GM04503 (cell line): ENCODE measurements at places on chromosomes 7 and 10.

DNA sequence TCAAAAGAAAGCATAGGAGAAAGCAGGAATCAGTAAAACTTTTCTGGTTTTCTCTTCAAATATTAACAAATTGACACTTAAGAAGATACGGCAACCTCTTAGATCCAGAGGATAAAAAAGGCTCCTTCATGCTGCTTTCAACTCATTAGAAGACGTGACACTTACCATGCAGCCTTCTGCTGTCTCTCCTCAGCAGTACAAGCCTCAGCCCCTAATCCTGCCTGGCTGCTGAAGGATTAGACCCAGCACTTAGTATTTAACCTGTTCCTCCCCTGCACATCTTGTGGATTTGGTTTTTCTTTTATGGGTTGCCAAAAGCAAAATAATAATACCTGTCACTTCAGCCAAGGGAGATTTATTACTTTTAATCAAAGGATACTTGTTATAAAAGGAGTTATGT lies 108.4 kb downstream of the LYZL1 start:
- no peak for DNase-seq

DNA sequence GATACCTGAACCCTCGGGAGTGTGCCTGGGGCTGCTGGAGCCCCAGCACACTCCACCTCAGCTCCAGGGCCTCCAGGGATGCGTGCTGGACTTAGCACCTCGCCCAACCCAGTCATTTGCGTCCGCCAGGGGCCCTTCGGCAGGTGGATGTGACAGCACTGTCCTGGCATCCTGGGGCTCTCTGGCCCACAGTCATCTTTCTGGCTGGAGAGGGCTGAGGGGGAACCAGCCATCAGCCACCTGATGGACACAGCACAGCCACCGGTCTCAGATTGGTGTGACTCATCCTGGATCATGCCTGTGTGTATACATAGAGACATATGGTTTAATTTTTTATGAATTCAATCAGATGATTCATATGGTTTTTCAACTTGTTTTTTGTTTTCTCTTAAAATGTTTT lies 11.1 kb downstream of the ZNF775 start:
- no peak for DNase-seq

- peak; percentile 70 for DNase-seq
Observed at GRCh38 chr7:81499262-81500116, 270.4 kb downstream of the HGF start.

GRCh38 chr7:157041004-157041403 lies 30.5 kb upstream of the MNX1 start:
- DNase-seq, result no peak

GRCh38 chr10:4121502-4122380 lies 336.7 kb upstream of the KLF6 start:
- DNase-seq, result no peak

DNA sequence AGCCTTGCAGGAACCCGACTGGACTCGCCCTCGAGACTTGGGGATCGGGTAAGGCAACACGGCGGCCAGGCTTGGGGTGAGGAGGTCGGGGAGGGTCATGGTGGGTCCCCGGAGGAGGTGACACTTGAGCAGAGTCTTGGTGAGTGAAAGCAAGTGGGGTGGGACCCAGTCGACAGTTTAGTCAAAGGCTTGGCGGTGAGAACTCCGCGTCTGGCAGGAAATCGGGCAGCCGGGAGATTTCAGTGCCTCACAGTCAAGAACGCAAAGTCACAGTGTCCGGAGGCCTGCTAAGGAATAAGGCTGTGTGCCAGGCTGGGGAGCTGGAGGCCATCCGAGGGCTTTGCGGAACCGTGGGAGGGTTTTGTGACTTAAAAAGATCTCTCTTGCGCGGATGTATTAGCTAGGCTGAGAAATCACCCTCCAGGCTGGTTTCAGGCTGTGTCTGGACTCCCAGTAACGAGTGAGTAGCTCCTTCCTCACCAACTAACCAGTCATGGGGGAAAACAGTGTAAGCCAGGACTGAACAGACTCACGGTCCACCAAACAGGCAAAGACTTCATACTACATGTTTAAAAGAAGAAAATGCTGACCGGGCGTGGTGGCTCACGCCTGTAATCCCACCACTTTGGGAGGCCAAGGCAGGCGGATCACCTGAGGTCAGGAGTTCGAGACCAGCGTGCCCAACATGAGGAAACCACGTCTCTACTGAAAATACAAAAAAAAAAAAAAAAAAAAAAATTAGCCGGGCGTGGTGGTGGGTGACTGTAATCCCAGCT lies 613 bp downstream of the AP5Z1 start:
- peak; percentile 33 for DNase-seq

DNA sequence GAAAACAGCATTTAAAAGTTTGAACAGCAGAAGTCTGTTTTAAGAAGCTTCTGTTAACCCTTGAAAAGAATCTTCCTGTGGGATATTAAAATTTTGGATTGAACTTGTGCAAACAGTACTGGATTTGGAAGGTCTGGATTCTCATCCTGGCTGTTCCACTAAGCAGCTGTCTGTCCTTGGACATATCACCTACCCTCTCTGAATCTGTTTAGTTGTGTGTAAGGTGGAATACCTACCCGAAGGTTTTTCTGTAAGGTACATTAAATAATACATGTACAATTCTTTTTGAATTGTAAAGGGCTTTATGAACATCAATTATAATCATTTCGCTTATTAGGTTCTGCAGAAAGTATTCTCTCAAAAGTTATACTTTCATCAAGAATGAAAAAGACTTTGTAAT lies 2.2 kb downstream of the PDCD4 start:
- DNase-seq, result no peak

DNA sequence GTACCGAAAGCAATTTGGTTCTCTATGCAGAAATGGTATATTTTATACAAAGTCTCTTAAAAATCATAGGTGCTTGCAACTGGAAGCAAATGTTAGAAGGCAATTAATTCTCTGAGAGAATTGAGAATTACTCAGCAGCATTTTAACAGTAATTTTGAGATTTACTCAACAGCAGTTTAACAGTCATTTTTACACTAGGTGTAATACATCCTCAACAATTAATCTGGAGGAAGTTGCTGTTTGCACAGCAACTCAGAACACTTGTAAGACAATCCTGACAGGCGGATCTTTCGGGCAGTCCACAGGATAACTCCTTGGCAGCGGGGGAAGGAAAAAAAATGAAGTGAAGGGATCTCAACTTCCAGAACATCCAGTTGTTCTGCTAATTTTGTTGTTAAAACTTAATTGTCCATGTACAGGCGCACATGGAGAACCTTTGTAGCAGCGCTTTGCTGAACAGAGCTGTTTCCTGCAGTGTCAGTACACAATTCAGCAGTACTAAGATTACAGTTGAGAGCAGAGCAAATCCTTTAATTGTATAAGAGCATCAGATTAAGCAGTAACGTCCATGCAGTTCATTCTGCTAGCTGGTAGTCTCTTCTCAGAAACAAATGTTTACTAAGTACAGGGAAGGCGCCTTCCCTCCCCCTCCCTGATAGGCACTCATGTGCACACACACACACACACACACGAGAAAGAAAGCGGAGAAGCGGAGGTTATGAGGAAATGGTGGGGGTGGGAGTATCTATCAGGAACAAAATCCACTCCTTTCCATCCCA lies 43.8 kb downstream of the ENO4 start:
- no peak for DNase-seq

- DNase-seq, result no peak
Observed at GRCh38 chr10:113436851-113437250, 116.0 kb upstream of the HABP2 start.

GRCh38 chr7:26054386-26054785 lies 97.6 kb upstream of the NFE2L3 start:
- DNase-seq, result no peak

- no peak for DNase-seq
Observed at GRCh38 chr7:64630496-64630895, 35.4 kb upstream of the ZNF107 start.

DNA sequence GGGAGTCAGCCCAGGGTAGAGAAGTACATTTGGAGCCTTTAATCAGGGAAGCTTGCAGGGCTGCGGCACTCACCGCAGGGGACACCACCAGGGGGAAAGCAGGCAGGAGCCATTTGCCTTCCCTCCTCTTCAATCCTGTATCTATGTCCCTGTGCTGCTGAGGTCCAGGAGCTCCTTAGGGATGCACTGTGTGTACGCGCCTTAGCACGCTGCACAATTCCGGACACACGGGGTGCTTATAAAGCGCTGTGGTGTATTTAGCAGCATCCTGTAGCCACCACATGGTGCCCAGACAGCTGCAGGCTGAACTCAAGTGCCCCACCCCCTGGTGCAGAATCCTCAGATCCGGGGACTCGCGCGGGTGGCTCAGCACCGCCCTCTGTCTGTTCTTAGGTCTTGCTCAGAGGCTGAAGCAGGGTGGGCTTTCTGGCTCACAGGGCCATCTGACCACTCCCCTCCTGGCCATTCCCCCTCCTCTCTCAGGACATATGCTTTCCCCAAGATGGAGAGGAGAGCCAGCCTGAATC lies 421.4 kb downstream of the SDK1 start:
- DNase-seq, result no peak

- no peak for DNase-seq
Observed at GRCh38 chr7:20952916-20953315, 166.2 kb upstream of the SP8 start.

DNA sequence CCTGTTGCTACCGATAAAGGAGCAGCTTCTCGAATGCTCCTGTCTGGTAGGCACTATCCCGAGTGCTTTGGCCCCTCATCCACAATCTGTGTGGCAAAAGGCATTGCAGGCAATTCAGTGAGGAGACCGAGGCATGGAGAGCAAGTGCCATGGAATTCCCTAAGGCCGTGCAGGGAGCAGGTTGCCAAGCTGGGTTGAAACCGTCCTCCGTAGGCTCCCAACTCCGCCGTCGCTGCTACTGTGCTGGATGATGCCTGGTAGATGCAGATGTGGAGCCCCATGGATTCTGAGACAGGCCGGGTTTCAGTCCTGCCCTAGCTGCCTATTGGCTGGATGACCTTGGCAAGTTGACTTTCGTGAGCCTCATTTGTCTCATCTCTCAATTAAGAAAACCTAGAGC lies 85.3 kb downstream of the EGFR start:
- no peak for DNase-seq

- DNase-seq, result no peak
Observed at GRCh38 chr7:99326408-99326782, 697 bp downstream of the ARPC1A start.

DNA sequence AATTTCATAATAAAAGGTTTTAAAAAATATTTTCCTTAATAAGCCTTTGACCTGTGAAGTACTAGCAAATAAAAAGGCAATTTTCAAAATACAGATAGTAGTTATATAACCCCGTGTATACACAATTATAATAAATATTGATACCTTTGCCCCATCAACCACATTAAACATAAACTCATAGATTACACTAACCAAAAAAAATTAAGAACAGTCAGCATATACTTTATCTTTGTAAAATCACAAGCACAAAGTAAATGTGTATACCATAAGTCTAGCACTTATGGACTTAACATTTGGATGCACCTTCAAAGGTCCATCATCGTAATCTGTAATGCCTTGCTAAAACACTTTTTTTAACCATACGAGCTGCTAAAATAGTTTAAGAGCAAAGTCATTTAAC lies 123.4 kb downstream of the SNX13 start:
- DNase-seq, result no peak

GRCh38 chr7:112748381-112748780 lies 41.8 kb downstream of the TMEM168 start:
- DNase-seq, result no peak

GRCh38 chr10:49280001-49280408 lies 19.0 kb upstream of the C10orf71 start:
- peak; percentile 12 for DNase-seq

DNA sequence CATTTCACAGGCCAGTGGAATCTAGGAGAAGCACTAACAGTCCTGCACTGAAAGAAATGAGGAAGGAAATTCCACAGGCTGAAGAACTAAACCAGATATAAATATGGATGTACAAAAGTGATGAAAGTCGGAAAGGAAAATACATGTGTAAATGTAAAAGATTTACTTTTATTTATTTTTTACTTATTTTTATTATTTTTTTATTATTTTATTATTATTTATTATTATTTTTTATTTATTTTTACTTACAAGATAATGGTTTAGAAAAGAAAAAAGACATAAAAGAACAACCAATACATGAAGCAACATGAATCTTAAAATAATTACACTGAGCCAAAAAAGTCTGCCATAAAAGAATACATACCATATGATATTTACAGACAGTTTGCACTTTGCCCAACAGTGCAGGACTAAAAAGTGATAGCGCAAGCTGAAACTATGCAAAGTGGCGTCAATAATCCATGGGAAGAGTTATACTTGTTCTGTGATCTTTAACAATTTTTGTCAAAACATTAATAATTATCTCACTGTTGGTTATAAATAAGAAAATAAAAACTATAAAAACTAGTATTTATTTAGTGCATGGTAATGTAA lies 317.8 kb upstream of the MKI67 start:
- no peak for DNase-seq

- DNase-seq, result no peak
Observed at GRCh38 chr7:20331910-20332813, 1.5 kb downstream of the ITGB8 start.
